GM03348 (cell line): ENCODE measurements at places on chromosomes 16 and 17.

DNA sequence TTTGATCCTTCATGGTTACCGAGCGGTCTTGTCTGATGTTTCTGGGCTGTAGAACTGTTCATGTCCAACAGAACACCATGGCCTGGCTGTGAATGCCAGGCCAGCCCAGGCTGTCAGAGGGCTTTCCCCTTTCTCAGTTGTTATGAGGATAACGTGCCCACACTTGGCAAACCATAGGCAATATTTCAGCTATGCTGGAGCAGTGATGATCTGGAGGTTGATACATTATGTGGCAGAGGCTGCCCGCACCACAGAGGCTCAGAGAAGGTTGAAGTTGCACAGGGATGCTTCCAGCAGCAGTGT, 92.9 kb downstream of the C16orf78 start:
- no peak for DNase-seq

DNA sequence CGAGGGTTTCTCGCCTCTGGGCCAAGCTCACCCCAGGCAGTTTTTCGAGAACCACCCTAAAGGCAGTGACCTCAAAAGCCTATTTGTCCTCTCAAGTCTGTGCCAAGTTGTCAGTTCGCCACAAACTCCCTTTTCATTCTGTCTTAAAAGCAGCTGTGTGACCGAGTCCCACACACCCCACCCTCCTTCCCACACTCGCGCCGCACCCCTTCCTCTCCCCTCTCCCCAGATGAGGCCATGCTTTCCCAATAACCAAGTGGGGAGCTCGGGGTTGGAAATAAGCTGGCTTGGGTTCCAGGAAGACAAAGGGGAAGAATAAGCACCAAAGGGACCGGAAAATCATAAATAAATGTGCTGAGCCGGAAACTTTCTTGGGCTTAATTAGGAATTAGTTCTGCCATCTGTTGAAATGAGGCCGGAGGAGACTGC, 36.7 kb downstream of the GRIN2C start:
- DNase-seq = no peak

- no peak for DNase-seq
Observed at GRCh38 chr17:51630101-51630671, 369.8 kb downstream of the UTP18 start.

DNA sequence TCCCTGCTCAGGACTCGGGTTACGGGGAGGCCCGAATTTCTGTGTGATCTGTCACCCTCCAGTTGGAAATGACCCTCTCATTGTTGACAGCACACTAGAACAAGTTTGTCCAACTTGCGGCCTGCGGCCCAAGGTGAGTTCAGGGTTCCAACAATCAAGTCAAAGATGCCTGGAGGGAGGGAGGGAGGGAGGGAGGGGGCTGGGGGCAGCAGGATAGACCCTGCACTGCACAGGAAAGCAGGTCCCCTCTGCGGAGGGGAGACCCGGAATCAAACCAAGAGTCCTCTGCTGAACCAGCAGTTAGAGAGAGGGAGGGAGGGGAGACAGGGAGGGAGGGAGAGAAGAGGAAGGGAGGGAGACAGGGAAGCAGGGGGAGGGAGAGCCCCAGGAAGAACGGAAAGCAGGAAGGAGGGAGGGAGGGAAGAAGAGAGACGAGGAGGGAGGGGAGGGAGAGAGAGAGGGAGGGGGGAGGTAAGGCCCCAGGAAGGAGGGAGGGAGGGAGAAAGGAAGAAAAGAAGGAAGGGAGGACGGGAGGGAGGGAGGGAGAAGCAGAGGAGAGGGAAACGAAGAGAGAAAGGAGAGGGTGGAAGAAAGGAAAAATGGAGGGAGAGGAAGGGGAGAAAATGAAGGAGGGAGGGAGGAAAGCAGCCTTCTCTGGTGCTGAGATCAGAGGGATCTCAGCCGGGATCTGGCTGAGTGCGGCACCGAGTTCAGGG, 96.7 kb upstream of the CDH5 start:
- DNase-seq = no peak

- DNase-seq = no peak
Observed at GRCh38 chr17:60327134-60327900, 64.6 kb downstream of the USP32 start.

GRCh38 chr17:74089869-74090464, 113.5 kb upstream of the RPL38 start:
- peak; percentile 50 for DNase-seq

GRCh38 chr16:18932243-18932987, 6.2 kb upstream of the SMG1 start:
- peak; percentile 65 for DNase-seq

- DNase-seq = peak; percentile 82
Observed at GRCh38 chr17:51764387-51764971, 394.0 kb downstream of the CA10 start.

GRCh38 chr16:7167626-7168025, 165.0 kb upstream of the RBFOX1 start:
- DNase-seq = no peak

DNA sequence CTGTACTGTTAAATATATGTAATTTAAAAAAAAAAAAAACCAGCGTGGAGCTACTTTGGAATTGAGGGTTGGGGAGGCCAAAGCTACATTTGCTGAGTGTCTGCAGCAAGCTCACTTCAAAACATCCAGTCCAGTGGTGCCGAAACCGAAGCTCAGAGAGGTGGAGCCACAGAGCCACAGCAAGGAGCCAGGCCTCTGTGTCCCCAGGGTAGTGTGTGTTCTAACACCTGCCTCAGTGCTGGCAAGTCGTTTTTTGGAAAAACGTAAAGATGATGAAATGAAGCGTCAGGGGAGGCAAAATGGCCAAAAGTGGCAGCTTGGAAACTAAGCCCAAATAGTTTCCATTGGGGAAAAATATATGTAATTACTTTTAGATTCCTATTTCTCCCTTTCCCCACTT, 36.1 kb upstream of the MRC2 start:
- no peak for DNase-seq

DNA sequence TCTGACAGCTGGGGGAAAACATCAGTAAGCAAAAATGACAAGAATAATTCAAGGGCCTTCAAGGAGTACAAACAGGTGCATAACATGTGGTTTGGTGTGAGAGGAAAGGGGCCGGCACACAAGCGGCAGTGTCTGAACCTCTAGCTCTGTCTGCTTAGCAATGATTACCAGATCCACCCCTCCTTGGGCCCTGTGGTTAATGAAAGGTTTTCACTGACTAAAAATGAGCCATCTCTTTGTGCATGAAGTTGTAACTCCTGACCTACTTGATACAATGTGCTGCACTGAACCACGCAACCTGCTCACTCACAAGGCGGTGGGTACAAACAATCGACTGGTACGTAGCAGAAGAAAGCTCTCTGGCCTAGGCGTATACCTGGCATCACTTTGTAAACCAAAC, 15.1 kb downstream of the FAM117A start:
- DNase-seq = no peak

GRCh38 chr17:66240630-66241029, 11.4 kb upstream of the APOH start:
- no peak for DNase-seq

DNA sequence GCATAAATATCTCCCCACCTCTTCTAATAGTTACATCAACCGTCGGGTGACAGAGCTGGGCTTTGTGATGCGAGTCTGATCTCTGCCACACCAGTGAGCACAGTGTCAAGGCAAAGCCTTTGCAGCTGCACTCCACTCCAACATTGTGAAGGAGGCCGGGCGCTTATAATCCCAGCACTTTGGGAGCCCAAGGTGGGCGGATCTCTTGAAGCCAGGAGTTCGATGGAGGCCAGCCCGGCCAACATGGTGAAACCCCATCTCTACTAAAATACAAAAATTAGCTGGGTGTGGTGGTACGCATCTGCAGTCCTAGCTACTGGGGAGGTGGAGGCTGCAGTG, 18.9 kb downstream of the CYB5D2 start:
- no peak for DNase-seq

DNA sequence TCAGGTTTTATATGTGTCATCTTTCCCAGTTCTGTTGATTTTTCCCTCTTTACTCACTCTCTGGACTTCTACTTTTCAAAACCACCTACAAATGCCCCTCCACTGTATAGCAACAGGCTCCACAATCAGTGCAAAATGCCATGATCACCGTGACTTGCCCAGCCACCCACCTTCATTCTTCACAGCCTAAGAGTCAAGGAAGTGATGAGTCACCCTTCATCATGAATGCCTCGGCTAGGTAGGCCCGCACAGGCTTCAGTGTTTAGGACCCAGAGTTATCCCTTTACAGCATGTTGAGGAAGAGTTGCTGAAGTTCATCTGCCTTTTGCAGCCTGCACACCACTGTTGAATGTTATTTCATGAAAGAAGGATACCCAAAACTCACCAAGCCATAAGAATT, 158.6 kb downstream of the PMP22 start:
- peak; percentile 50 for DNase-seq

DNA sequence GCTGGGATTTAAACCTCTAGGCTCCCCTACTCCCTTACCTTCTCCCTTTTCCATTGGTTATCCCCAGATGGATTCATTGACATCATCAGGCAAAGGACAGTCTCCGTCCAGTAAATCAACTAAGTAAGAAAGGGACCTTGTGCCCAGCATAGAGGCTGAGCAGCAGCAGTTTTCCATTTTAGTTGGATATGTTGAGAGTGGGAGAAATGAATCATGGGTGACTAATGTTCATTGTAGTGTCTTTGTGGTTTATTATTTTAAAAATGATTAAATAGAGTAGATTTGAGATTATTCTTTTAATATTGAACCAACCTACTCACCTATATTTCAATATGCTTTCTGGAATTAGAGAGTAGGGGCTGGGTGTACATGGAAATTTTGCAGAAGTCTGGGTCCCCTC, 99.4 kb upstream of the CACNG3 start:
- no peak for DNase-seq

GRCh38 chr17:79509008-79509407, 101.8 kb downstream of the RBFOX3 start:
- DNase-seq = no peak
